ENCODE measurements at places on chromosomes 4 and X. TPM values are rescaled to one million over a fixed set of nuclear protein-coding genes. Genes with fewer than 3 reads are reported as not detected.
A peak's percentile ranks its signal among the peaks of the same experiment; 100 is the strongest.

DNA sequence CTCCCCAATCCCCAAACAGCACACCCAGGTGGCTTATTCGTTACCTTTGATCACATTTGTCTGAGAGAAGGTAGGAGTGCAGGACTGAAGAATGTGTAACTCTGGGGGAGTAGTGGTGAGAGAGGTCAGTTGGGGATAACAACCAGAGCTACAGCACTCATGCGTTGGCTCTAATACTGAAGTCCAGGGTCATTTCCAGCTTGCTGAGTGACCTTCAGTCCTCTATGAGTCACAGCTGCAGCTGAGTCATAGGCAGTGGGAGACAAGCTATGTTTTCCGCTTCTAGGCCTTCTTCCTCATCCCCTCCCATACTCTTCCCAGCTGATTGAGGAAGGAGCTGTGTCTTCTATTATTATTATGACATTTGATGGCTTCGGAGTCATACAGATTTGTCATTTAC, 31.6 kb upstream of the CT47C1 start:
- peak overlapping the region; percentile 88 for H3K27ac ChIP-seq
- no peaks in the 10 kb centered on the region for H3K36me3 ChIP-seq
- no peak for DNase-seq
- peaks cover 3% of the 10 kb centered on the region for H3K4me1 ChIP-seq

Gene MAGEB17
- total RNA-seq = not detected

DNA sequence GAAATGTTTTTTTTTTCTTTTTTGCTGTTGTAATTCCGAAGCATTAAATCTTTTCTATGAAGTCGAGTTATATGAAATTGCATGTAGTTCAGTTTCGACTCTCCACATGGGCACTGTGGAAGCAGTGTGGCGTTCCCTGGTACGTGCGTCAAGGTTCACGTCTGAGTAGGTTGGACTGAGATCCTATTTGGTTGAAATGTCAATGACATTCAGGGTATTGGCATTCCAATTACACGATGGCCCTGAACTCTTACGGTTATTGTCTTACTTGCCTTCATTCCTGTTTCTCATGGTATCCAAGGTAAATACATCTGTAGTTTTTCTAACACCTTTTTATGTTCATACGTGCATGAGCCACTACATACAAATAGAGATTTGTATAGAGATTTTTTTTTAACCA, 128.8 kb downstream of the SORBS2 start:
- no peak for DNase-seq
- no peak overlapping the region for H3K27ac ChIP-seq
- H3K4me3 ChIP-seq = no peak overlapping the region
- no peaks in the 10 kb centered on the region for H3K4me1 ChIP-seq
- no peaks in the 10 kb centered on the region for H3K36me3 ChIP-seq

DNA sequence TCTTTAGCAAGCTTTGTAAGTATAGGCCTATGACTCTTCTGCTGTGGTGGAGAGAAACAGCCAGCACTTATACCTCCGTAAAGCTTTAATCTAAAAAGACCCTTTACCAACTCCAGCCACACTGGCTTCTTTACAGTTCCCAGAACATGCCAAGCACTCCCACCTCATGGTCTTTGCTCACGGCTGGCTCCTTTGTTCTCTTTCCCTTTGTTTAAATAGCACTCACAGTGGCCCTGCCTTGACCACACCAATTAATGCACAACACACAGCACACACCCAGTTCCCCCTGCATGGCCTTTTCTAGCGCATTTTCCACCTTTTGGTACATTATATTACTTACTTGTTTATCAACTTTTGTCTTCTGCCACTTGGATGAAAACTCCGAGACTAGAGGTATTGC, 18.9 kb downstream of the PPID start:
- no peaks in the 10 kb centered on the region for H3K4me1 ChIP-seq
- no peak overlapping the region for H3K4me3 ChIP-seq
- no peak for DNase-seq
- no peaks in the 10 kb centered on the region for H3K27me3 ChIP-seq
- H3K36me3 ChIP-seq = peaks cover 11% of the 10 kb centered on the region

DNA sequence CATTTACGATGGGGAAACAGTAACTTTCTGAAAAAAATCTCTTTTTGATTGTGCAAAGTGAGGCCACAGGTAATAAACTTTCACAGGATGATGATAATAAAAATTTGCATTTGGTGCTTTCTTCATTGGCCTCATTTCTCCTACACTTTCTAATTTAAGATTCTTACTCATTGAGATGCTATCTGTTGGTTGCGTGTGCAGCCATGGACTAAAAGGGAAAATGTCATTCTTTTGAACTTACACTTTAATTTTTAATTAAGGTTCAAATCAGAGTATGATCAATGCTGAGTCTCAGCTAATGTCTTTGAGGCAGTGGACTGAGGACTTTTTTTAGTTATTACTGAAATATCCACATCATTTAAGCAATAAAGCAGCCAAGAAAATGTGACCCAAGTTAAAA, 87.6 kb downstream of the SEL1L3 start:
- no peak overlapping the region for H3K4me3 ChIP-seq
- no peaks in the 10 kb centered on the region for H3K4me1 ChIP-seq
- no peaks in the 10 kb centered on the region for H3K27me3 ChIP-seq
- no peak for DNase-seq

Gene PDGFRA
- 79.2 TPM for total RNA-seq

GRCh38 chr4:6278801-6279197, 9.1 kb downstream of the WFS1 start:
- no peak overlapping the region for H3K4me3 ChIP-seq
- no peaks in the 10 kb centered on the region for H3K27me3 ChIP-seq

Gene SSX3
- not detected for total RNA-seq

All from lung (tissue), 17 donors.